Fibroblast of skin of scalp (primary cell): ENCODE measurements at places on chromosomes 1 and 21.
A peak's percentile ranks its signal among the peaks of the same experiment; 100 is the strongest.

GRCh38 chr1:112322983-112323678 lies 72.9 kb upstream of the CTTNBP2NL start:
- no peak for DNase-seq

DNA sequence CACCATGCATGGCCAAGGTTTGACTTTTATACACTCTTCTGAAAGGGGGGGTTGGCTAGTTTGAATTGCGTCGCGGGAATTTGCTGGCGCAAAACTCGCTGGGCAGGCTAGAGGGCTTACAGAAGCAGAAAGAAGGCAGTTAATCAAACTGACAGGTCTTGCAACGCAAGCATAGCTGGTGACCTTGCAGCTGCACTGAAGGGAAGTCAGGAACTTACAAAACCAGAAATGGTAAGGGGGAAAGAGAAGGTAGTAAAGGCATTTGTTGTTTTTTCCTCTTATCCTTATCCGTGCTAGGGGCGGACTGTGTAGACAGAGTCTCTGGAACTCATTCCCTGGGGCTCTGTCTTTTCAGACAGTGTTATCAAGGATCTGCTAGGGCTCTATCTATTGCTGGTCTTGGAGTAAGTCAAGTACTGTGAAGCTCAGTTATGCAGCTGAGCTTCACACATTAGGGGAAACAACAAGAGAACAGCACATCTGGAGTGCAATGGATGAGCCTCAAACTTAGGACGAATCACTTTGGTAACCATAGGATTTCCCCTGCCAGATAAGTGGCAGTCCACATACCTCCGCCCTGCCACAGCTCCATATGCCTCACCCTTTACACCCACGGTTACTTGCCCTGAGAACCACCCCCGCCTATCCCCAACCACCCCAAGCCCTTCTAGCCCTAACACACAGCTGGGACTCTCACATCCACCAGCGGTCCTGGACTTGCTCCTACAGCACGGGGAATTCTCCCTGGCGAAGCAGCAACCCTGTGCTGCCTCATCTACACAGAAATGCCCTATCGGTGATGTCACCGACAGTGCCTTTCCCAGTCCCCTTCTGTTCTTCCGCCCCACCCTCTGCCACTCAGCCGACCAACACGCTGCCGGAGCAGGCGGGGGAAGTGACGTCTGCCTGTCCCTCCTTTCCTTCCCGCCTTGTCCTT lies 251.4 kb downstream of the FAM72C start:
- no peak for DNase-seq

DNA sequence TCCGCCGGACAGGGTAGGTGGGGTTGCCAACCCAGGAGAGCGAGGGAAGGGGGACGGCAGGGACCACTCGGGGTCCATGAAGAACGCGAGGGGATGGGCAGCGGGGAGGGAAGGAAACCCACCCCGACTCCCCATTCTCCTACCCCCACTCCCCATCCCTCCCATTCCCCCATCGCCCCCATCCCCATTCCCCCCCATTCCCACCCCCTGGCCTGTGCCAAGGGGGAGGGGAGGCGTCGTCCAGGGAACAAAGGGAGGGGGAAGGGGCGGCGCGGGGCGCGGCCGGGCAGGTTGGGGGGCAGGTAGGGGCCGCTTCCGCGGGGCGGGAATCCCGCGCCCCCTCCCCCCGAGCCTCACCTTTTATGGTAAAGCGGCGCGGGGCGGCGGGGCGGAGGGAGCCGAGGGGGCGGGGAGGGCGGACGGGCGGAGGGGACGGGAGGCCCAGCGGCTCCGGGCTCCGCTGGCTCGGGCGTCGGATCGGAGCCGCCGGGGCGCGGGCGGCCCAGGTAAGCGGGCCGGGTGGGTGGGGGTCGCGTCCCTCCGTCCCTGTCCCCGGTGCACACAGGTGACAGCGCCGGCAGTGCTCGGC lies at the start of gene FBLIM1:
TSS of gene FBLIM1 (plus strand) at position 453 of the 589 bp plus-strand sequence. CDS start 6,189 bp downstream, outside the sequence.
- DNase-seq: peak; percentile 45

GRCh38 chr21:32278103-32278502 lies 746 bp downstream of the MIS18A start:
- DNase-seq: no peak

DNA sequence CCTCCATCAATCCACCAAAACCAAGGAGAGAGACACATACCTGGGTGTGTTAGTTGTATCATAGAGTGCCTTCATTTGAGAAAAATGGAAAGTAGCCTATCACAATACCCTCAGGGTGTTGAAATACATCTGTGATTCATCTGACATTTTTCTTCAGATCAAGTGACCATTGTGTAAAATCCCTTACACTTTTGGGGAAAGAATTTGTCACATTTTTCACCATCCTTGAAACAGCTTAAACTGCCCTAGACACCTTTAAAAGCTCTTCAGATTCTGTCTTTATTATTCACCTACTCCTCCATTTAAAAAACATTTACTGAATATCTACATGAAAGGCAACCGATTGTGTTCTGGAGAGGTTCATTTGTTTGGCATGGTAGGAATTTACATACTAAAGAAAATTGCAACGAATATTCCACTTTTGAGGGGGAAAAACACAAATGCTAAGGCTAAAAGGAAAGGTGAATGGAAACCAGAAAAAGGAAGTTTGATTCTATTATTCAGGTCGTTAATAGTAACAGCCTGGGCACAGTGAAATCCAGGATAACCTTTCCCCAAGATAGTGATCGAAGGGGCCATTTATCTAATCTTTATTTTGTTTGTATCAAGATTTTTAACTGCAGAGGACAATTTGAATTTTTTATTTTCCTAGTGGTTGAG lies 70.4 kb upstream of the SAMSN1 start:
- no peak for DNase-seq

GRCh38 chr1:172453153-172453545 lies 9.3 kb upstream of the PIGC start:
- no peak for DNase-seq

DNA sequence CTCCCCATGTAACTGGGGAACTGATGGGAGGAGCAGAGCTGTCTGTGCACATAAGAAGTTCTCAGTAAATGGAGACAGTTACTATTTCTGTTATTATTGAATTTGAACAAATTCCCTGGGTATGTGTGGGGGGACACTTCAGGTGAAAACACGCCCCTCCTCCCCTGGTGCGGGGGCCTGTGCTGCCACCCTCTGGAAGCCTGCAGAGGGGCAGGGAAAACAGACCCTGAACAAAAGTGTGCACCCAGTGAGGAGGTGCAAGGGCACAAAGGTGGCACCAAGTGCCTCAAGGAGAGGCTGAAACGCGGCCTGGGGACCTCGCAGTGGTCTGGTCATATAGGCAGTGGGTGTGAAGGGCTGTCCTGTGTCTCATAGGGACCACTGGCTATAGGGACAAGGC lies 18.2 kb upstream of the NADK start:
- DNase-seq: no peak

DNA sequence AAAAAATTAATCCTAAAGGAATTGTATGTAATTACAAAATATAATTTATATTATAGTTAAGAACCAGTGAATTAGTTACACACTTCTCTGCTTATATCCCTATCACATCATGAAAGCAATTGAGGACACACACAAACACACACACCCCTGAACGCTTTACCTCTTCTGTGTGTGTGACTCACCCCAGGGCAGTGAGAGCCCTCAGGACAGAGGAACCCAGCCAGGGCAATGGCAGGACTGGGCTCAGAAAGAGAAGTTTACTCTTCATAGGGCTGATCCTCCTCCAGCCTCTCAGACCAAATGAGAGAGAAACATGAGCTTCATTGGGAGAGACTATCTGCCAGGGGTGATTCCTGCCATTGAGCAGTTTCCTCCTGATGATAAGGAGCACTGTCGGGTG lies 38.1 kb downstream of the SLC44A3 start:
- no peak for DNase-seq

GRCh38 chr21:19565587-19565986 lies 1162.0 kb upstream of the TMPRSS15 start:
- DNase-seq: no peak
